ENCODE measurements at places on chromosomes 4 and X.

DNA sequence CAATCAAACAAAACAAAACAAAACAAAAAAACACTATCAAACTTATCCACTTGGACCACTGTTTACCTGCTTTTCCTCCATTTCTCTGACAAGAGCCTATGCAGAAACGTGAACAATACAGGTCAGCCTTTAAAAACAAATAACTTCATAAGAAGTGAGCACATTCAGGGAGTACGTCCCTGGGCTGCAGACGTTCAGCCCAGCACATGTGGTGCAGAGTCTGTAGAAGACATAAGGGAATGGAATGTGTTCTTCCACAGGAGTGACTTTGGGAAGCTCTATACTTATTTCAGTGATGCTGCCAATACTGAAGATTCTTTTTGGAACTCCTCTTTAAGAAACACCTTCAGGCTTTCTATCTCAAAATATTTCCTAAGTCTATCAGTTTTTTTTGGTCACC is 120.6 kb downstream of the SPRY1 start:
- no peak for DNase-seq

- no peak for DNase-seq
Measured at GRCh38 chrX:29935455-29935854, 279.9 kb upstream of the MAGEB2 start.

GRCh38 chrX:2652106-2652505 is 39.0 kb upstream of the CD99 start:
- DNase-seq: no peak

GRCh38 chrX:139008185-139008584 is 296.7 kb upstream of the FGF13 start:
- no peak for DNase-seq

- DNase-seq: no peak
Measured at GRCh38 chrX:72041176-72041575, 90.5 kb downstream of the RTL5 start.

GRCh38 chrX:112457788-112458187 is 221.9 kb downstream of the LHFPL1 start:
- no peak for DNase-seq

- no peak for DNase-seq
Measured at GRCh38 chr4:39233783-39234182, 51.5 kb downstream of the WDR19 start.

- DNase-seq: no peak
Measured at GRCh38 chr4:8613421-8614364, 21.1 kb downstream of the CPZ start.

- no peak for DNase-seq
Measured at GRCh38 chrX:30577362-30577991, at the start of gene TASL. TASL (minus strand) TSS chrX:30577766; CDS start chrX:30560355, 17,411 bp downstream.

DNA sequence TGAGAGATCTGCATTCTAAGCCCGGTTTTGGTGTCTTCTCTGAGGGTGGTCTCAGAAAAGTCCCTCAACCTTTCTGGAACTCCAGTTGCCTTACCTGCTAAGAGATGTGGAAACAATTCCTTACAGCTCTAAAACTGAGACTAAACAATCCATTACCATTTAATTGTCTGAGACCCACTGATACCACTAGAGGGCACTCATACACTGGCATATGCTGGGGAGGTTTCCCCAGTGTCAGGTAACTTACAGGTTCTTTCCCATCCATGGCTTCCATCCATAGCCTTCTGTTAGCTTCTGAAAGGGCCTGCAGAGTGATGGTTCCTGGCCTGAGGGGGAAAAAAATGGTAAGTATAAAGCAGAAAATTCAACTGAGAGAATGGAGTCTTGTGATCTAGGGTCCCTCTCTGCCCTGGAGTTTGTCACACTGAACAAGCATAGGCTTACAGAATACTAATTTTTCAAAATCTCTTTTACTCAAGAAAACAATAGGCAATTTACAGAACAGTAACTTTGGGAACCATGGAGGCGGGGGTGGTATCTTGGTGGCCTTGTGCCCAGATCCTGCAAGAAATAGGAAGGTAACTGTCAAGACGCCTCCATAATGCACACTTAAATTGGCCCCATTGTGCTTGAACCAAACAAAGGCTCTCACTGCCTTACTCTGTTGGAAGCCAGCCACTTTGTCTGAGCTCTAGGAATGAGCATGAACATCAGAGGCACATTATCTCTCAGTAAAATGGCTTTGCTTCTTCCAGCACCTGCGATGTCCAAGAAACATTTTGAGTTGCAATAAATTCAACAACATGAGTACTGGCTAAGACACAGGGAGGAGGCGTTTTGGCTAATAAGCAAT is 236.1 kb downstream of the OPHN1 start:
- DNase-seq: peak; percentile 53

GRCh38 chr4:77454858-77455257 is 150.8 kb upstream of the CXCL13 start:
- peak; percentile 43 for DNase-seq

DNA sequence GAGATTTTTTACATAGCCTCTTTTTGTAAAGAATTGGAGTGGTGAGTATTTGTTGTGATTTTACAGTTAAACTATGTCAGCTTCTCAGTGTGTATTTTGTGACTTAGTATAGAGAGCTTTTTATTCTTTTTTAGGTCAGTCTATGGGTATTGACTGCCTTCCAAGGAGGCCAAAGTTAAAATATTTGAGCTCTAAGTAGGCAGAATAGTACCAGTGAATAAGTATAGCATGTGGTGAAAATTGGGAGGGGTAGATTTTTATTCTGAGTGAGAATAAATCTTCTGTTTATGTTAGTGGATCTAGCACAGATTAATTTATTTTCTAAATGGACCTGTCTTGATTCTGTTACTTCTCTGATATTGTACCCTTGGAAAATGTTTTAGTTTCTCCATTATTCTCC is 37.5 kb downstream of the HERC3 start:
- DNase-seq: peak; percentile 62

GRCh38 chr4:81828991-81829390 is 357.3 kb upstream of the RASGEF1B start:
- DNase-seq: no peak

DNA sequence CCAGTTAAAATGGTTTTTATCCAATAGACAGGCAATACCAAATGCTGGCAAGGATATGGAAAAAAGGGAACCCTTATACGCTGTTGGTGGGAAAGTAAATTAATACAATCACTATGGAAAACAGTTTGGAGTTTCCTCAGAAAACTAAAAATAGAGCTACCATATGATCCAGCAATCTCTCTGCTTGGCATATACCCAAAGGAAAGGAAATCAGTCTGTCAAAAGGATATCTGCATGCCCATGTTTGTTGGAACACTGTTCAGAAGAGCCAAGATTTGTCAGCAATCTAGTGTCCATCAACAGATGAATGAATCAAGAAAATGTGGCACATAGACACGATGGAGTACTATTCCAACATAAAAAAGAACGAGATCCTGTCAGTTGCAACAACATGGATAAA is 91.0 kb upstream of the SH3RF1 start:
- DNase-seq: no peak

DNA sequence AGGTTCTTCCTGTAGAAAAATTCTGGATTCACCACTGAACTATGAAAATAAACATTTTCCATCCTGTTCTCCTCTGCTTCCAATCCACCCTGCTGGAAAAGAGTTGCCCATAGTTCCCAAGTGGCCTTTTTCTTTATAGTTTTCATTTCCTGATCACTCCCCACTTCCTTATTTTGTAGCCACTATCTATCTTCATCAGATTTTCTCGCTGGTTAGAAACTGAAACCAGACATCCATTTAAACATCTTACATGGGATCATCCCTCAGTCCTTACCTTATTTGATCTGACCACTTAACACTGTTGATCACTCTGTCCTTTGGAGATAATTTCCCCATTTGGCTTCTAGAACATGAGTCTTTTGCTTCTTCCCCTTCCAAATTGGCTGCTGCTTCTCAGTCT is 42.2 kb upstream of the SCOC start:
- no peak for DNase-seq

GRCh38 chrX:70013466-70014381 is 36.0 kb downstream of the AWAT2 start:
- DNase-seq: no peak

- DNase-seq: peak; percentile 63
Measured at GRCh38 chr4:101292901-101293300, 54.4 kb downstream of the PPP3CA start.

GRCh38 chr4:87717276-87718031 is 67.4 kb downstream of the DMP1 start:
- peak; percentile 65 for DNase-seq

DNA sequence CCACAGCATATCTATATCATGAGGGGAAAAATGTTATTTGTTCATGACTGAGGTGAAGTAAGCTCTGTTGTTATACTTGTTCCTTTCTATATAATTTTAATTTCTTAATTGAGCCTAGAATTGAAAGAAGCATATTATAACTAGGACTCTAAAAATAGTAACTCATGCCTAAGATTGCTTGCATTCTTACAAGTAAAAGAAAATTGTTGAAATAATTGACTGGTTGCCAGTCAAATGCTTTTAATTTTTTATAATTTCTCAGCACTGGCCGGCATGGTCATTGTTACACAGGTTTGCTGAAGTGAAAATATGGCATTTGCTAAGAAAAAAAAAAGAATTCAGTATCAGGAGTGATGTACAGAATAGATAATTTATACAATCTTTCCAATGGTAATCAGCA is 104.8 kb downstream of the GASK1B start:
- DNase-seq: no peak

GRCh38 chr4:126779001-126779400 is 853.8 kb upstream of the INTU start:
- DNase-seq: no peak

- no peak for DNase-seq
Measured at GRCh38 chrX:116272861-116273260, 102.3 kb downstream of the AGTR2 start.

DNA sequence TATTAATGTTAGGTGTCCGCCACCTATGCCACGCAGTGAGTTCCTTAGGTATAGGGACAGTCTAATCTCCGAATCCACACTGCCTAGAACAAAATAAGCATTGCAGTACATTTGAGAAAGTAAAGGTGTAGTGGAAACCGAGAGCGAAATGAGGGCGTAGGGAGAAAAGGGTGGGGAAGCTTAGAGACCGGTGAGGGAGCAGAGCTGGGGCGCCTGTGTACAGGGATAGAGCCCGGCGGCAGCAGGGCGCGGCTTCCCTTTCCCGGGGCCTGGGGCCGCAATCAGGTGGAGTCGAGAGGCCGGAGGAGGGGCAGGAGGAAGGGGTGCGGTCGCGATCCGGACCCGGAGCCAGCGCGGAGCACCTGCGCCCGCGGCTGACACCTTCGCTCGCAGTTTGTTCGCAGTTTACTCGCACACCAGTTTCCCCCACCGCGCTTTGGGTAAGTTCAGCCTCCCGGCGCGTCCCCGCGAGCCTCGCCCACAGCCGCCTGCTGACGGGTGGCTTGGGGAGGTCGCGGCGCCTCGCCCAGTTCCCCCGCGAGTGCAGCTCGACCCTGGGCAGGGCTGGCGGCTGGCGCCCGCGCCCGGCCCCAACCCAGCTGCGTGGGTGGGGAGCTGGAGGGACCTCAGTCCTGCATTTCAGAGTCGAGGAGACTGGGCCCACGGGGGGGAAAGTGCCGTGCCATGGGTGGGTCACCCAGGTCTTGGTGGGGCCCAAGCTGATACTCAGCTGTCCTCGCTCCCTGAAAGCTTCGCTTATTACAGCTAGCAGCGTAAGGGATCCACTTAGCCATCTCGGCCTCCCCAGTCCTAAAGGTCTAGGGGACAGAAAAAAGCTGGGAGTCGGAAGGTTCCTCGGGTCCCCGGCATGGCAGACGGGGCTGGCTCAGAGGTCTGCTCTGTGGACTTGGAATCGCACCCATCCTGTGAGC is at the start of gene ANXA3:
Gene ANXA3 (plus strand): TSS at position 351 of the 932 bp plus-strand sequence. CDS start 2,704 bp downstream, outside the sequence.
- no peak for DNase-seq

DNA sequence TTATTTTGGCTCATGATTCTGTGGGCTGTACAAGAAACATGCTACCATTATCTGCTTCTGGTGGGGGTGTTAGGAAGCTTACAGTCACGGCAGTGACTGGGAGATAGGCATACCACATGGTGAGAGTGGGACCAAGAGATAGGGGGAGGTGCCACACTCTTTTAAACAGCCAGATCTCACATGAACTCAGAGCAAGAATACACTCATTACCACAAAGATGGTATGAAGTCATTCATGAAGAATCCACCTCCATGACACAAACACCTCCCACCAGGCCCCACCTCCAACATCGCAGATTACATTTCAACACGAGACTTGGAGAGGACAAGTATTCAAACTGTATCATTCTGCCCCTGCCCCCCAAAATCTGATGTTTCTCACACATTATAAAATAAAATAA is 2396.7 kb downstream of the PCDH7 start:
- DNase-seq: peak; percentile 10

DNA sequence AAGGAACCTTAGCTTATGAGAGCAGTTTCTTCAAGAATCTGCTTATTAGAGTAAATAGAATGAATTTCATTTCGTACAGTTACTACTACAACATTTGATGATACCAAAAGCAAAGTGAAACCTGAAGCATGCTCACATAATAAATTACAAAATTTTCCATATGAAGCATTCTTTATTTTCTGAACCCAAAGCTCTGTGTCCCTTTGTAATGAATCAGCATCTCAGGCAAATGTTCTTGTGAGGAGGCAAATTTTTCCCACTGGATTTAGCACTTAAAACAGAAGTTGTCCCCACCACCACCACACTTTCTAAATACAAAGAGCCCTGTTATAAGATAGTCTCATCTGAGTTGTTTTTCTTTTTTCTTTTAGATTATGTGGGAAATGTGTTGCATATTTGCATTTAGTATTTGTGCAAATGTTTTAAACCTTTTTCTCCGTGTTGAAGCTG is 70.7 kb upstream of the NFKB1 start:
- DNase-seq: peak; percentile 39

GRCh38 chrX:31808357-31808756 is 736.5 kb upstream of the FTHL17 start:
- DNase-seq: no peak

DNA sequence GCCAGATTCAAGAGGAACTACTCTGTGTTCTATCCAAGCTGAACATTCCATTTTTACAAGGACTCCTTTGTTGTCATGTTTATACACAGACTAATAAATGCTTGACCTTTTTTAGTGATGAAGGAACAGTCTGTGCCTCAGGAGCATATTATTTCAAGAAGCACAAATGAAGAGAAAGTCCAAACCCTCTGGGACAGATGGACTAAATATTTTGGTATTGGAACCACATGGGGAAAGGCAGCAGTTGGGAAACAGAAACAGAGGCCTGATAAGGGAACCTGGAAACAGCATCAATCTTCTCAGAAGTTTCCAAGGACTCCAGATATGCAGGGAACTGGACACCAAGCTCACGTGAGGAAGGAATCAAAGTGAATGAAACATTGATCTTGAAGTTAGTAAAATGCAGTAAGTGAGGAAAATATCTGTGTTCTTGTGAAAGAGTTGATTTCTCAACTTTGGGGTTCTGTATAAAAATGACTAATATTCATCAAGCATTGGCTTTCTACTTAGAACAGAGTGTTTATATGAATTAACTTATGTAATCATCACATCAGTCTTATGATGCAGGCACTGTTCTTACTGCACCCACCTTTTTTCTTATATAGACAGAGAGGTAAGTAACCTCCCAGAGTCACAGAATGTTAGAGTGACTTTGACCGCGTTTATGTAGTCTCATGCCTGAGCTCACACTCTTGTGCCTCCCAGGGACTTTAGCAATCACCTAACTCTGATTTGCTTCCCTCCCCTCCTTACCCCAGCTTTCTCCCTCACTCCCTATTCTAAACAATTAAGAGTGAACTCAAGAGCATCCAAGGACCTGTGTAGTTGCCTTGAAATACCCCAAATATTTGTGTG is 148.9 kb upstream of the JADE1 start:
- peak; percentile 84 for DNase-seq

Data from fibroblast of mammary gland (primary cell).